ENCODE measurements at places on chromosomes 3 and 15.

- DNase-seq: no peak
Observed at GRCh38 chr3:123608263-123608937, 23.5 kb upstream of the HACD2 start.

GRCh38 chr3:52771334-52771681 lies 568 bp upstream of the NEK4 start:
- no peak for DNase-seq

- DNase-seq: no peak
Observed at GRCh38 chr3:8307545-8308110, 194.0 kb upstream of the LMCD1 start.

- no peak for DNase-seq
Observed at GRCh38 chr3:190718097-190718496, 144.4 kb downstream of the GMNC start.

DNA sequence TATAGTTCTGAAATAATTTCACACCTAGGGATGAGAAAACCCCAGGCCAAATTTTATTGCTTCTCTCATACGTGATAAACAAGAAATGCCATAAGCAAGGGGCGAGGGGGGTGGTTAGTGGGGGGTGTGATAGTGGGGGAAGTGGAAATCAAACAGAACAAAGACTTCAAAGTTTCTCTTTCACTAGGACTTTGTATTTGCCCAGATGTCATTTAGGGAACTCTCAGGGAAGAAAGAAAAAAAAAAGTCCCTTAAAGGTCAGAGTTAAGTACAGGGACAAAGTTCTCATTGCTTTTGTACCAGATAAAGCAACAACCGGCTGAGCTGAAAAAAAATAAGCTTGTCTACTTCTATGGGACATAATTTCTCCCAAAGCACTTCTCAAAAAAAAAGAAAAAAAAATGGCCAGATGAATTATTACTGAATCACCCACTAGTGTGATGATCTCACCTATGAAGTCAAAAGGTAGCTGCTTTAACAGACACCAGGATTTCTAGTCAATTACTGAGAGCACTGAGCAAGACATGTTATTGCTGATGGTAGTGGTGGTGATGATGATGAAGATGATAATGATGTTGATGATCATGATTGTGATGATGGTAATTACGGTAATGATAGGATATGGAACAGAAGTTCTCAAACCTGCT lies 56.2 kb downstream of the FHIT start:
- DNase-seq: no peak

DNA sequence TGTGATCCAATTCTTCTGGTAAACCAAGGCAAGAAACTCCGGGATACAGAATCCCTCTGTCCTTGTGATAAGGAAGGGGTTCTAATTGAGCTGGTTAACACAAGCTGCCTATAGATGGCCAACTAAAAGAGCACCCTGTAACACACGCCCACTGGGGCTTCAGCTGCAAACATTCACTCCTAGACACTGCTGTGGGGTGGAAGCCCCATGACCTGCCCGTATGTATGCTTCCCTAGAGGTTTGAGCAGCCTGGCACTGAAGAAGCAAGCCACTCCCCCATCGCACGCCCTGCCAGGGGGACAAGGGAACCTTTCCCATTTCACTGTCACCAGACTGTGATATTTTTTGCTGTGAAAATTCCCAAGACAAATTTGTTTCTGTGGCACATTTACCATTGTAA lies 516.9 kb upstream of the GOLIM4 start:
- no peak for DNase-seq

GRCh38 chr15:66923438-66923881 lies 141.9 kb upstream of the SMAD3 start:
- DNase-seq: no peak

DNA sequence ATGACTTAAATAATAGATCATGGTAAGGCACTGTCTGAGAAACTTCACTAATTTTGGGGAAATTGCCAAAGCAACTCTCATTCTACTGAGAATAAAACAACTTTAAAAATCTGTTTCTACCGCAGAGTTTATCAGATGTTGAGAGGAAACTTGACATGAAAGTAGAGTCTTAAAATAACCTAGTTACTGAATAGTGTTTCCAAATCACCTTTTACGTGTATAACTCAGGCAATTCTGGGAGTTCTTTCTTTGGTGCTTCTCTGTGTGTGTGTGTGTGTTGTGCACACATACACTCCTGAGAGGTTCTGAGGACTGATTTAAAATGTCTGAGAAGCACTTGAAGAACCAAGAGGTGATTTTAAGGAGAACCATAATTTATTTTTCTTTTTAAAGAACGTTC lies 236.6 kb downstream of the SV2B start:
- no peak for DNase-seq

DNA sequence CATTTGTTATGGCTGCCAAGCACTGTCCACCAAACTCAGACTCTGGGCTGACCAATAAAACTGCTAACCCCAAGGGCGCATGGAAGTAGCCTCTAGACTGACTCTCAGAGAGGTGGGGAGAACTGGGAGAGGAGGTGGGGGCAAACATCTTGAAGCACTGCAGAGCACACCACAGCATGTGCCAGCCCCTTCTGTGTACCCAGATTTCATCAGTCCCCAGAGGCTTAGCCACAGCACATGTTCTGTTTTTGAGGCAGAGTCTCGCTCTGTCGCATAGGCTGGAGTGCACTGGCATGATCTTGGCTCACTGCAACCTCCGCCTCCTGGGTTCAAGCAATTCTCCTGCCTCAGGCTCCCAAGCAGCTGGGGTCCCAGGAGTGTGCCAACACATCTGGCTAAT lies 119.5 kb upstream of the SPATA12 start:
- no peak for DNase-seq

DNA sequence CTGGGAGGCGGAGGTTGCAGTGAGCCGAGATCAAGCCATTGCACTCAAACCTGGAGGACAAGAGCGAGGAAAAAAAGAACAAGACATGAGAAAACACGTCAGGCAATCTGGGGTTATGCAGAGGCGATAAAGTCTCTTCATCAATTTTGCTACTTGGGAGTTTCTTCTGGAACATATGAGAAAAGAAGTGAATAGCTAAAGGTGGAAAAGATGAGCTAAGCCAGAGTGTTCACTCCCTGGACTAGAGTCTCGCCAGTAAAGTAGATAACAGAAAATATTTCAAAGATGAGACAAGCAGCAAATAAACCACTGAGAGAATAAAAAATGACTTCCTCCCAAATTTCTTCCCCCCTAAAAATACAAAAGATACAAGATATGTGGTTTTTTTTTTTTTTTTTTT lies 188.4 kb upstream of the HES1 start:
- DNase-seq: no peak

DNA sequence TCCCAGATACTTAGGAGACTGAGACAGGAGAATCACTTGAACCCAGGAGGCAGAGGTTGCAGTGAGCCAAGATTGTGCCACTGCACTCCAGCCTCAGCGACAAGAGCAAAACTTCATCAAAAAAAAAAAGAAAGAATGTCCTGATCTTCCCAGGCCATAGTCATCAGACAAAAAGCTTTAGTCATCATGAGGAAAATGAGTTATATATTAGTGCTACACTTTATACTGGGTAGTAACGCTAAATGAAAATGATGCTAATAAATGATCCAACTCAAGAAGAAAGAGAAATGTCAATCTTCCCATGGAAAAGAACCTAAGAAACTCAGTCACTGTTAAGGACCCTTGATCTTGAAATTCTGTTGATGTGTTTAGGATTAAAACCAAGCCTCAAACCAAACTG lies 26.3 kb upstream of the TRIM59 start:
- no peak for DNase-seq

DNA sequence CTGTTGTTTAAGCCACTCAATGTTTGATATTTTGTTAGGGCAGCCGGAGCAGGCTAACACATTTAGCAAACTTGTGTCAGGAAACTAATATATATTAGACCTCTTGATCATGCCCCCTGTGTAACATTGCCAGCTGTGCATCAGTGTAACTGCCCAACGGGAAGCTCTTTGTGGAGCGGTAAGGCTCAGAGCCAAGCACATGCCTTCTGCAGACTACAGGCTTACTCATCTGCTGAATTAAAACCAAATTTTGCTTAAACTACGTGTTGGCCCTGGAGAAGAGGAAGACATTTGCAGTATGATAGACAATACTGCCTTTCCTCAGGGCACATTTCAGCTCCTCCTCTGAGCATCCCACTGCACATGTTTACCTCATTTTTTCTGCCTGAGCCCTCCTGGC lies 50.5 kb upstream of the KCNMB2 start:
- DNase-seq: peak; percentile 41

GRCh38 chr3:98968824-98969223 lies 67.3 kb upstream of the DCBLD2 start:
- no peak for DNase-seq

- no peak for DNase-seq
Observed at GRCh38 chr15:74789171-74789631, 7.3 kb downstream of the CSK start.

DNA sequence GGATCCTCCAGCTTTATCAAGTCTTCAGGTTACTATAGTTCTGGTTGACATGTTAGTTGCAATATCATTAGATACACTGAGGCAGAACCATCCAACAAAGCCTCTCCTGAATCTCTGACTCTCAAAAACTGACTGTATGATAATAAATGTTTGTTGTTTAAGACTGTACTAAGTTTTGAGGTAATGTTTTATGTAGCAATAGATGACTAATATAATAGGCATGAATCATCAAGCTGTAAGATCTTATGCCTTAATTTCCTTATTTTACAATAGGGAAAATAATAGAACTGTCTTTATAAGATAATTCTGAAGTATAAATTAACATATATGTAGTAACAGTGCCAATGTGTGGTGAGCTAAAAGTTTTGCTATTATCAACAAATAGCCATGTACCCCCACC lies 88.9 kb upstream of the TBC1D5 start:
- DNase-seq: no peak

- no peak for DNase-seq
Observed at GRCh38 chr3:52838561-52839267, 3.9 kb upstream of the MUSTN1 start.

GRCh38 chr3:185309795-185310194 lies 53.1 kb upstream of the MAP3K13 start:
- no peak for DNase-seq

DNA sequence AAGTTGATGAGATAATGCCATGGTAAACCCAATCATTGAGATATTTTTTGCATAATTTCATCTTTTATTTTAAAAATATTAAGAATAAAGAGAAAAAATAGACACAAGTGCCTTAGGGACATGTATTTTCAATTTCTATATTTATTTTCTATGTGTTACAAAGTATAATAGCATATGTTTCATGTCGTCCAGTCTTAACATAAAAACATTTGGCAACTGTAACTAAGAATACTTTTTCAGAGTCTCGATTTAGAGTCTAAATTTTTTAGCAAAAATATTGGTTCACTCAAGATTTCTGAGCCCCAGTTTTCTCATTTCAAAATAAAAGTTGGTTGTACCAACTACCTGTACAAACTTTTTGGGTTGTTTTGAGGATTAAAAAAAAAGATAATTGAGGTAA lies 511.4 kb upstream of the ZNF385D start:
- no peak for DNase-seq

DNA sequence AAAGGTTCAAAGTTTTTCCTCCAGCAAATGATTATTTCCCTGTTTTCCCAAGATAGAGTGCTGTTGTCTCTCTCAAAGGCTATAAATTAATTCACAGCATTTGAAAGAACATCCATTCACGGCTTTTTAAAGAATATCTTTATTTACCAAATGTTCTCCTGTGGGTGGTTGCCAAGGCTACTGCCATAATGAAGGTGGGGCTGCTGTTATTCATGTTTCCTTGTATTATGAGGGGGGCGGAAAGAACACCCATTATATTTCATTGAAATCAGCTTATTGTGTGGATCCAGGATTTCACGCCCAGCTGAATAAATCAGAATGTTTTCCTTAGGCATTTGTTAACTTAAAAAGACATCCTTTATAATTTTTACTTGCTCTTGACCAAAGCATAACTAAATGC lies 10.1 kb downstream of the SRP14 start:
- no peak for DNase-seq

DNA sequence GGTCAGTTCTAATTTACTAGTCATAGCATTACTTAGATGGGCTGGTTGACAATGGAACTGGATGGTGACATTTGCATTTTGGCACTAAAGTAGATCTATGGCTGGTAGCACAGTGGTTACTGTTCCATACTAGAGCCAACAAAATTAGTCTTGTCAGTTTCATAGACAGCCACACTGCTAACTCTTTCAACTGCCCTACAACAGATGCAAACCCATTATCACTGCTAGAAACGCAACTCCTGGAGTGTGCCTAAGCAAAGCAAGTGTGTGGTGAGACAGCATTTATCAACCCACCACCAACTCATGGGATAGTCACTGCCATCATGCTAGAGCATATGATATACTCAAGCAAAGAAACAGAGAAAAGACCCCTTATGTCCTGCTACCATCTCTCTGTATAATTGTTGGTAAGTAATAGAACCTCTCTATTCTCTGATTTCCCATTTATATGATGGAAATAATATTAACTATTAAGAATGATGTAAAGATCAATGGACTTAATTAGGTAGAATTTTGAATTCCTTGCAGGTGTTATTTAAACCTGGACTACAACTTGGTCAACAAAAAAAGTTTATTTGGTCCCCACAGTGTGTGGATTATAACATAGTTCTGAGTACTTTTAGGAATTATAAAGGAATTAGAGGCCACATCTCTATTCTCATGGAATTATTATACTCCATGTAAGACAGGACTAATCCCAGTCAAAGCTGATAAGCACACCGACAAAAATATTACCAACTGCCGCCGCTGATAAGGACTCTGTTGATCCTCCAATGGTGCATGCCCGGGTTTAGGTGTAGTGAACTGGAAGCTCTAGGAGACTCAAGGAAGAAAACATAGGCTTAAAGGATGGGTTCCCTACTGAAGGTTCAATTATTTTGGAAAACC lies 19.9 kb upstream of the ABHD5 start:
- DNase-seq: no peak

- no peak for DNase-seq
Observed at GRCh38 chr3:189331002-189331418, 159.2 kb downstream of the TPRG1 start.

DNA sequence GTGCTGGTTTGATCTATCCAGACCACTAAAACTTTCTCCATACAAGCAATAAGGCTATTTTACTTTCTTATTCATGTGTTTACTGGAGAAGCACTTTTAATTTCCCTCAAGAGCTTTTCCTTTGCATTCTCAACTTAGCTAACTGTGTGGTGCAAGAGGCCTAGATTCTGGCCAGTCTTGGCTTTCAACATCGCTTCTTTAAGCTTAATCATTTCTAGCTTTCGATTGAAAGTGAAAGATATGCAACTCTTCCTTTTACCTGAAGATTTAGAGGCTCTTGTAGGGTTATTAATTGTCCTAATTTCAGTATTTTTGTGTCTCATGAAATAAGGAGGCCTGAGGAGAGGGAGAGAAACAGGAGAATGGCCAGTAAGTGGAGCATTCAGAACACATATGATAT lies 234.8 kb upstream of the GADL1 start:
- DNase-seq: no peak

Data from stromal cell of bone marrow (primary cell).